ENCODE measurements at places on chromosomes 5 and 9.
A peak's percentile ranks its signal among the peaks of the same experiment; 100 is the strongest.

- no peak for DNase-seq
Observed at GRCh38 chr5:68285851-68286611, 70.5 kb downstream of the PIK3R1 start.

DNA sequence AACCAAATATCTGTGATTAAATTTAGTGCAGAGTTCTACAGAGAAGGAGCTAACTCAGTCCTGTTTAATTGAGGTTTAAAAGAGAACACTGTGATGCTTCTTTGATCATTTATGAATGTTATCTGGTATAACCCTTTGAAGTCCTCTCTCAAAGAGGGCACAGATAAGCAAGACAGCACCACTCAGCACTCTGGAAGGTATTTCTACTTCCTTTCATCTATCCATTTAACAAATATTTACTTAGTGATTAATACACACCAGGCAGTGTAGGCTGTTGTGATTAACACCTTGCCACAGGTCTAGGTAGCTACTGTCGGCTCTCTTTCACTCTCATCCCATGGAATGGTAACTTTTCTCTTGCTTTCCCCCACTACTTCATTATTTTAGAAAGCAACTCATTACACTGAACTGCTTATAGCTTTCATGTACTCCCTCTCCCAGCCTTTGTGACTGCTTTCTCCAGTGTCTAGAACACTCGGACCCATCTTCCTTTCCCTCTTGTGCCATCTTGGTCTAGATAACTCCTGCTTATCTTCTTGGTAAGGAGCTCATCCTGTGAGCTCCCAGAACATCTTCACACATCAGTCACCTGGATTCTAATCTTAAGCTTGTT lies 54.7 kb downstream of the GLDC start:
- DNase-seq: no peak

DNA sequence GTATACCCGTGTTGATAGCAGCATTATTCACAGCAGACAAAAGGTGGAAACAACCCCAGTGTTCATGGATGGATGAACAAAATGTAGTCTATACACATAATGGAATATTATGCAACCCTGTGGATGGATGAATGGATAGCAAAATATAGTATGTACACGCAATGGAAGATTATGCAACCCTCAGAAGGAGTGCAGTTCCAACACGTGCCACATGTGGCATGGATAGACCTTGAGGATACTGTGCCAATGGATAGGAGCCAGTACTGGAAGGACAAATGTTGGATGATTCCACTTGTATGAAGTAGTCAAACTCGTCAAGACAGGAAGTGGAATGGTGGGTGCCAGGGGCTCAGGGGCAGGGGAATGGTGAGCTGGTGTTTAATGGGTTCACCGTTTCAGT lies 44.9 kb downstream of the PLEKHG4B start:
- no peak for DNase-seq

- peak; percentile 8 for DNase-seq
Observed at GRCh38 chr5:52709167-52709925, 78.4 kb upstream of the ITGA1 start.

GRCh38 chr9:77909306-77909705 lies 122.3 kb downstream of the GNAQ start:
- no peak for DNase-seq

DNA sequence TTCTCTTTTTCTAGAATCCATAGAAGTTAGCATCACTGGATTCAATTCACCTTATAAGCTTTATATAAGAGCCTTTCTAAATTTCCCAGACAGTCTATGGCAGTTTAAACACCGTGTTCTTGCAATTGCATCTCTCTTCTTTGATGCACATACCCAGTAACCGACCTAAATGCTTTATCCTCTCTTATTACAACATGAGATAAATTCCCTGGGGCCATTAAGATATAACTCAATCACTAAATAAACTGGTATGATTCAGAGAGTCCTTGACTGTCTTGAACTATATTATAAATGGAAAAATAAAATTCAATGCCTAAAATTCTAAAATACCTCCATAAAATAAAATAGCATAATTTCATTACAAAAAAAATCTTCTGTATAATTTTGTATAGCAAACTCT lies 98.1 kb downstream of the DIRAS2 start:
- DNase-seq: no peak

- no peak for DNase-seq
Observed at GRCh38 chr9:88694625-88695024, 159.6 kb downstream of the NXNL2 start.

GRCh38 chr5:37015795-37016666 lies 139.5 kb downstream of the NIPBL start:
- DNase-seq: no peak

DNA sequence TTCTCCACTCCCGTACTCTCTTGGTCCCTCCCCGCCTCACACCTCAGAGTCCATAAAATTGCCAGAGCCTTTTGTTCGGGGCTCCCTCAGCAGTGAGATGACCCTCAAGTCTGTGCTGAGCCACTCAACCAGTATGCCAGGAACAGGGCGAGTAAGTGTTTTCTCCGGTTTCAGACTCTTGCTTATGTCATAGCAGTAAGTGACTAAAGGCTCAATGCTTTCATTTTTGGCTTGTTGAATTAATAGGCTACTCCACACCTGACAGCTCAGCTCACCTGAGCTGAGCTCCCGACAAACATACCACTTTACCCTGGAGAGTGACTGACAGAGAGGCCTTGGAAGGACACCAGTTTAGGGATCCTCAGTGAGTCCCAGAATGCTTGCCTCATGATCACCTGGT lies 30.5 kb downstream of the PCSK1 start:
- no peak for DNase-seq

GRCh38 chr9:79603222-79603920 lies 31.6 kb downstream of the TLE4 start:
- no peak for DNase-seq

GRCh38 chr5:169300468-169301385 lies at the start of gene SLIT3:
Gene SLIT3, minus strand, starts transcription at chr5:169301139. Its CDS starts 430 bp downstream, at chr5:169300709.
- DNase-seq: peak; percentile 23

DNA sequence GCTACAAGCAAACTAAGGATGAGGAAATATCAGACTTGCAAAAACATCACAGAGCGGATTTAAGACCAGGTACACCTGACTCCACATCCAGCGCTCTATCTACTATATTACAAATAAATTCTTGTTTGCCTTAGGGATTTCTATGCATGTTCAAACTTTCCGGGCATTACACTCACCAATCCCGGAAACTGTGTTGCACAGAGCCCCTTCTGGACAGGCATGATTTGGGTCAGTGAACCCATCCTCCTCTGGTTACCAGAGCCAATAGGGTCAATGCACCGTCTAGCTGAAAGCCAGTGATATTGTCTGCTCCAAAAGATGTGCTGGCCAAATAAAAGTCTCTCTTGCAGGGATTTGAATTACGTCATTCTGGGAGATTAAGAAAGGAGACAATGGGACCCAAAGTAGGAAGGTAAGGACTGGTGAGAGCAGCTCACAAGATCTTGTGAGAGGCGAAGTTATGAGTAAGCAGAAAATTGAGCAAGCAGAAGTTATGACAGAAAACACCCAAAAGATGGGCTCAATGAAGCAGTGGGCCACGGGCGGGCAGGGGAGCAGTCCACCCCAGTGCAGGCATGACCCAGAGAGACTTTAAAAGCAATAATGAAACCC lies 155.8 kb upstream of the RAI14 start:
- DNase-seq: no peak

- DNase-seq: no peak
Observed at GRCh38 chr9:95580812-95581761, 64.3 kb upstream of the PTCH1 start.

GRCh38 chr9:106065136-106065535 lies 370.8 kb downstream of the TMEM38B start:
- no peak for DNase-seq

DNA sequence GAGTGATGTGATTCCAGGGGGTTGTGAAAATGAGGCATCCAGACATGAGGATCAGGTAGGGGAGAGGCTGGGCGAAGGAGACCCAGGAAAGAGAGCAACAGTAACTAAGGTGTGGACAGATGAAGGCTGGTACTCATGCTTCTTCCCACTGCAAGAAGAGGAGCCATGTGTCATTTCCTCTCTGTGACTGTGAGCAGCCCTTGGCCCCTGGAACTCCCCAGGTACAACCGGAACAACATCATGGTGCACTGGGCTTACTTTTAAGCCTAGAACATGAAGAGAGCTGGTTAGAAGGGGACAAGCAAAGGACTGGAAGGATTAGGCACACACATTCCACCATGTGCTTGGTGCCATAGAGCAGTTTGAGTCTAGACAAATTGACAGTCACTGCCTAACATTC lies 10.9 kb upstream of the IL12B start:
- DNase-seq: no peak

DNA sequence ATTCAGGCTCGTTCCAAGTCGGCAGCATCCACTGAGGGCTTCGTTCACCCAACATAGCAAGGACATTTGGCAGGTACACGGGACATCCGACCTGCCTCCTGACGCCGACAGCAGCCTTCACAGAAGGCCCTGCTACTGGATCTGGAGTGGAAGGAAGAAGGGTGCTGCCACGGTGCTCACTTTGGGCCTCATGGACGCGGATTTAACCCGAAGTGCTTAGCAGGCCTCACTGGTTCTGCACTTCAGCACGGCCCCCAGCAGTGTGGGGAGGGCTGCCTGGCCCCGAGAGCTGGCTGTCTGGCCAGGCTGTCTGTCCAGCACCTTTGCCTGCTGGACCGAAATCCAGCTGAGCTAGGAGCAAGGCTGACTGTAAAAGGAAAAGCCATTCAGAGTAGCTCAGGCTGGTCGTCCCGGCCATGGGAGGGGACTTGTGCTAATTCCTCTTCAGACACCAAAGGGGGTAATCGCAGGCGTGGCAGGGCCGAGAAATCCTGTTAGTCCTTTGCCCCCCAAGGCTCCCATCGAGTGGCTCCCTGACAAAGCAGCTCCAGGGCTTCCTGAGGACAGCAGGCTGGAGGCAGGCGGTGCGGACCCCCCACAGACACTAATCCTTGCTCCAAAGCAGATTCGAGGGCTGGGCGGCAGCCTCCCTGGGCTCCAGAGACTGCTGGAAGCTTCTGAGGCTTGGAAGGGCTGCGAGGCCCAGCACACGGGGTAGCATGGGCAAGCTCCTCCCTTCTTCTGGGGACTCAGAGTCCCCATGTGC lies 11.1 kb upstream of the RXRA start:
- DNase-seq: no peak

DNA sequence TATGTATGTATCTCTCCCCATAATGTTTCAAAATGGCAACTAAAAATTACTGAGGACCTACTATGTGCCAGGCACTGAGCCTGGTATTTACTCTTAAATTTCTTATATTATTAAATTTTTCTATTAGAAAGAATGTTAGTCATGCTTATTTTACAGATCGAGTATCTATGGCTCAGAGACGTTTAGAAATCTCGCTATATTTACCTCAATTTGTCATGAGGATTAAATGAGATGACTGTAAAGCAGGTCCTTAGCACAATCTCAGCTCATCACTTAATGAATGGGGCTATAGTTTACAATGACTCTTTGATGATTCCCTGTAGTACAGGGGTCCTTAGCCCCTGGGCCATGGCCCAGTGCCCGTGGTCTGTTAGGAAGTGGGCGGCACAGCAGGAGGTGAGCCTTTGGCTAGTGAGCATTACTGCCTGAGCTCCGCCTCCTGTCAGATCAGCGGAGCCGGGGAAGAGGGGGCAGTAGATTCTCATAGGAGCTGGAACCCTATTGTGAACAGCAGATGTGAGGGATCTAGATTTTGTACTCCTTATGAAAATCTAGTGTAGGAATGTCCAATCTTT lies 15.5 kb downstream of the ENC1 start:
- no peak for DNase-seq

DNA sequence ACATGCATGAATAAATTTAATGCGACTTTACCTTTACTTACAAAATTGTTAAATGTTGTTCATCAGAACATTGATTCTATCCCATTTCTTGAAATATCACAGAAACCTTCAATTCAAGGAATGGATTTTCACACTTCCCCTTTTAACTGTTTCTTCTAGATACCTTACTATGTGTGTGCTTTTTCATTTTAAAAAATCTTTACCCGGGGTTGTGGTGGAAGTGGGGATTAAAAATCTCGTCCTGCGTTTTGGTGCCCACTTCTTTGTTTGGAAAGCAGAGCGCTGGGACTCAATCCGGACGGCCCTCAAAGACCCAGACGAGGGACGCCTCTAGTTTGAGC lies 5.8 kb upstream of the MEF2C start:
- no peak for DNase-seq

DNA sequence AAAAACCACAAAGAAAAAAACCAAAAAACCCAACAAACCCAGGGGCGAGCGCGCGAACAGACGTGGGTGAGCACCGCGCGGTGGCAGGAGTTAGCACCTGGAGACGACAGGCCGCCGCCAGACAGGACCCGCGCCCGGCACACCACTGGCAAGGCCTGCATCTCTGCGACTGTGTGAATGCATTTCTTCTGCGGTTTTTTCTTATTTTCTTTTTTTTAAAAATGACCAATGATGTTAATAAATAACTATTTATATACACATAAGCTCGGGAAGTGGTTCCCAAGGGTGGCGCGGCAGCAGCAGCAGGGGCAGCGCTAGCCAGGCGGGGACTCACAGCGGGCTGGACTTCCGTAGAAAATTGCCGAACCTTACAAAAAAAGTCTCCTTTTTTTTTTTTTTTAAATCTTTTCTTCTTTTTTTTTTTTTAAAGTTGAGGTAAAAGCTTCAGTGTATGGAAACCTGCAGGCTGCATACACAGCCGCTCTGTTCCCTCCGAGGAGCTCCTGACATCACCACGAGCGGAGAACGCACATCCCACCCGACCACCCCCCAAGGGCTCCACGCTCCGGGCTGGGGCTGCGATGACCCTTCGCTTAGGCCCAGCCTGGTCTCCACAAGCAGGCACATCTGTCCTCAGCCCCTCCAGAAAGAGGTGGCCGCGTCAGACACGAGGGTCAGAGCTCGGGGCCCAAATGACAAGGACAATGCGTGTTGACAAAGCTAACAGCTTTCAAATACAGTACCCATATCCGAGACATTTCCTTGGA lies 7.4 kb downstream of the BRD3OS start:
- no peak for DNase-seq

- peak; percentile 16 for DNase-seq
Observed at GRCh38 chr5:95191330-95191729, 93.6 kb downstream of the MCTP1 start.

DNA sequence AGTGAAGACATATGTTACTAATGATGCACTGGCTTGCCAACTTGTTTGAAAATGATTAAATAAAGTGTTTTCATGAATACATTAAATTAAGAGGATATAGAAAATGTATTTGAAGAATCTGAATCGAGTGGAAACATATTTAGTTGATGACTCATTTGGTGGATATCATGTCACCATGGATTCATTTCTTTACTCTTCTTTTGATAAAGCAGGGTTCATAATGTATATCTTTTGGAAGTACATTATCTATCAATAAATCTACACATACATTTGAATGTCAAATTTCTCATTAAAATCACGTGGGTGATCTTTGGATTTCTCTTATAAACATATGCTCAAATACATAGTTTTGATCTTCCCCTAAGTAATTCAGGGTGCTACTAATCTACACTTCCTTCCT lies 1148.1 kb upstream of the ACO1 start:
- DNase-seq: no peak

- no peak for DNase-seq
Observed at GRCh38 chr5:88452820-88453219, 184.2 kb upstream of the TMEM161B start.
